ENCODE measurements at places on chromosomes 12 and 14.

- no peak for DNase-seq
Observed at GRCh38 chr12:4779749-4780148, 59.5 kb downstream of the GALNT8 start.

DNA sequence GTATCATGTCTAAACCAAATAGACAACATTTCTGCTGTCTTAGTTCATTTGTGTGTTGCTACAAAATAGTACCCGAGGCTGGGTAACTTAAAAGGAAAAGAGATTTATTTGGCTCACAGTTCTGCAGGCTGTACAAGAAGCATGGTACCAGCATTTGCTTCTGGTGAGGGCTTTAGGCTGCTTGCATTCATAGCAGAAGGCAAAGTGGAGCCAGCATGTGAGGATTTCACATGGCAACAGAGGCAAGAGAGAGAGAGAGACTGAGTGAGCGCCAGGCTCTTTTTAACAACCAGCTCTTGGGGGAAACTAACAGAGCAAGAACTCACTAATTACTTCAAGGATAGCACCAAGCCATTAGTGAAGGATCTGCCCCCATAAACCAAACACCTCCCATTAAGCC lies 271.4 kb upstream of the SRRM4 start:
- no peak for DNase-seq

GRCh38 chr12:25257590-25258324 lies 7.0 kb upstream of the KRAS start:
- DNase-seq: no peak

GRCh38 chr14:94592457-94592856 lies 11.2 kb downstream of the SERPINA5 start:
- DNase-seq: no peak

- no peak for DNase-seq
Observed at GRCh38 chr14:44897845-44898151, 63.9 kb downstream of the KLHL28 start.

- DNase-seq: no peak
Observed at GRCh38 chr14:80695869-80696268, 245.7 kb downstream of the CEP128 start.

DNA sequence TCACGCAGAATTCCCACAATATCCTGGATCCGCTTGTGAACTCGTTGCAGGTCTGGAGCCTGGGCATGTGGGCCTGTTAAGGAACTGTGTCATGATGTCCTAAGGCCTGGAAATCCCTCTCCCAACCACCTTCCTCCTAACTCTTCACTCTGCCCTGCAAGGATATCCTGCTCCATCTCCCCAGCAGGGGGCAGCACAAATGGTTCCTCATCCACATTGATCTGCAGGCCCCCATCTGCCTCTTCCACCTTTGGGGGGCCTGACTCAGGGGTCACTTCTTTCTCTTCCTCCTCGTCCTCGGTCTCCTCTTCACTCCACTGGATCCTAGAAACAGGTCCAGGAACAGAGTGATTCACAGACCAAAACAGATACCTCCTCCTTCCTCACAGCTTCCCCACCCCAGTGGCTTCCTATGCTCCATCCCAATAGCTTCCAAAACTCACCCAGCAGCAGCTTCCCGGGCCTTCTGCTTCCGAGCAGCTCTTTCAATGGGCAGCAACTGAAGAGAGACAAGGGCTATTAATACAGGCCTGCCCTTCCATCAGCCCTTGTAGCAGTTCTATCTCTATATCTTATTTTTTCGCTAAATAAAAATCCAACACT lies 4.5 kb downstream of the NOP2 start:
- DNase-seq: peak; percentile 74

DNA sequence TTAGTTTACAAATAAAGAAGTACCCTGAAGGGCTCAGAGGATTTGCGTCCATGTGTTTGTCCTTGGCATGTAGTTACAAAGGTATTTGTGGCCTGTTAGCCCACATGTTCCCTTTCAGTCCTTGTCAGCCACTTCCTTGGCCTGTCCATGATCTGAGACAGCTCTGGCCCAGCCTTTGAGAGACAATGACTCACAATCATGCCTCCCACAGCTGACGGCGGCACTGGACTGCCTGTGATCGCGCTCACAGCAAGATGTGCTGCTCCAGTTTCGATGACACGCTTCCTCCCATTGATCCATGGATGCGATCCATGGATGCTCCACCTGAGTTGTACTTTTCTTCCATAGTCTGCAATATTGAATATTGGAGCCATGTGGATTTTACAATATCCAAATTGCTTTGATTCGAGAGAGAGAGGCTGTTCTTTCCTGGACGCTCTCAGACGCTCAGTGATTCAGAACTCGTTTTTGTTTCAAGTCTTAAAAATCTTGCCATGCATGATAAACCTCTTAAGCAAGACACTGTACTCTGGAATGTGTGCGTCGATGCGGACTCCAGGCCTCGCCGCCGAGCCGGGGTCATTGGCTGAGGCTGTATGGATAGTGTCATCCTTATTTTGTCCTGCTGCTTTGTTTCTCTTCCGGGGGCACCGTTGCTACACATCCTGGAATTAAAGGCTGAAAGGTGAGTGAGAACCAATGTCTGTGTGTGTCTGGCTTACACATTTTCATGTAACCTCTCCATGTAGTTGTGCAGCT lies 220.1 kb downstream of the GLT1D1 start:
- no peak for DNase-seq

DNA sequence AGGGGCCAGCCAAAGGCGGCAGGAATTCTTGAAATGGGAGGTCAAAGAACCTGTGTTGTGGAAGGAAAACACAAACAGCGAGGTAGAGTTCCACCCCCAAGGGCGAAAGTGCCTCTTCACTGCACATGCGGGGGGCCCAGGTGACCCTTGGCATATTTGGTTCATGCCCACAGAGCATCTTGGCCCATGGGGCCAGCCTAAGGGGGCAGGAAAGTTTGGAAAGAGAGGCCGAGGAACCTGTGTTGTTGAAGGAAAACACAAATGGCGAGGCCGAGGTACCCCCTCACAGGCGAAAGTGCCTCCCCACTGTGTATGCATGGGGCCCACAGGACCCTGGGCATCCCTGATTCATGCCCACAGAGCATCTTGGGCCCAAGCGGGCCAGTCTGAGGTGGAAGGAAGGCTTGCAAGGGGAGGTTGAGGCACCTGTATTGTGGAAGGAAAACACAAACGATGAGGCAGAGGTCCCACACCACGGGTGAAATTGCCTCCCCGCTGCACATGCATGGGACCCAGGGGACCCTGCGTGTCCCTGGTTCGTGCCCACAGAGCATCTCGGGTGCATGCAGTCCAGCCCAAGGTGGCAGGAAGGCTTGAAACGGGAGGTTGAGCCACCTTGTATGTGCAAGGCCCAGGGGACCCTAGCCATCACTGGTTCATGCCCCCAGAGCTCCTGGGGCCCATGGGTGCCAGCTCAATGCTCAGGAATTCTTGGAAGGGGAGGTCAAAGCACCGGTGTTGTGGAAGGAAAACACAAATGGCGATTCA lies 384.1 kb downstream of the ALG10 start:
- no peak for DNase-seq

DNA sequence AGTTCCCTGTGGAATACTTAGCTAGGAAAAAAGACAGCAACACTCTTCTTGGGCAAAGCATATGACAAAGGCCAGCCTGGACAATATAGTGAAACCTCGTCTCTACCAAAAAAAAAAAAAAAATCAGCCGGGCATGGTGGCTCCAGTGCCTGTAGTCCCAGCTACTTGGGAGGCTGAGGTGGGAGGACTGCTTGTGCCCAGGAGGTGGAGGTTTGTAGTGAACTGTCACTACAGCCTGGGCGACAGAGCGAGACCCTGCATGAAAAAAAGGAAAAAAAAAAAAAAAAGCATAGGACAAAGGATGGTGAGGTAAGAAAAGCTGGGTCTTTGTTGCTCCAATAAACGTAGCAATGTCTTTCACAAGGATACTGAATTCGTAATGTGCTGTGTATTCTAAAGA lies 1.1 kb downstream of the TXNDC16 start:
- no peak for DNase-seq

- DNase-seq: no peak
Observed at GRCh38 chr14:103273145-103273744, 60.8 kb upstream of the EIF5 start.

- peak; percentile 86 for DNase-seq
Observed at GRCh38 chr12:77229640-77230442, 164.5 kb upstream of the E2F7 start.

DNA sequence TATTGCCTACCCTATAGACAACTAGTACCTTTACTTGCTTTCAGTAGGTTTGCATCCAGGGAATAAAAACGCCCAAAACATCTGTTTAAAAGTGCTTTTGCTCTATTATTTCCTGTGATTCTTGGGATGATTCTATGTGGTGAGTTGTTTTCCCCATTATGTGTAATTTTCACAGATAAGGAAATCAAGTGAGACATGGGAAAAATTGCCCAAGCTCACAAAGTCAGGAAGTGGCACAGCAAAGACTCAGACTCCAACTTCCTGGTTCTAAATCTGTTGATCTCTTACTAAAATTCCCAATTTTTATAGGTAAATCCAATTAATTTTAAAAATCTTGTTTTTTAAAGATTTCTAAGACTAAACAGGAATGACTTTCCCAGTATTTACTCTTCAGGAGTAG lies 39.0 kb downstream of the NID2 start:
- no peak for DNase-seq

- DNase-seq: no peak
Observed at GRCh38 chr14:96224480-96225096, 19.9 kb downstream of the BDKRB2 start.

- DNase-seq: peak; percentile 15
Observed at GRCh38 chr12:77521508-77522115, 309.1 kb upstream of the NAV3 start.

DNA sequence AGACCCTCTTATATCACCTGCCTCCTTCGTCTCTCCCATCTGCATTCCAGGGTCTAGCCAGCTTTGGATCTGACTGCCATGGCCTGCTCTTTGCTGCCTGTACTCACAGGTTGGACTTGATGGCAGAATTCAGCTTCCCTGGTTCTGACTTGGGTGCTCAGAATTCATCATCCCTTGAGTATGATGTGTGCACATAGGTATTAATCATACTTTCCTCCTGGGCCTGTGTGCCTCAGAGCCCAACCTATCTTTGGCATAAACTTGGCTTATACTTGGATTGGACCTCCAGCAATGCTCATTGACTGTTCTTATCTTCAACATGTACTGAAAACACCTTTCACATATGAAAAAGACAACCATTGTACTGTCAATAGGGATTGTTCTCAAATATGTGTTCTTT lies 70.7 kb upstream of the LMNTD1 start:
- no peak for DNase-seq

DNA sequence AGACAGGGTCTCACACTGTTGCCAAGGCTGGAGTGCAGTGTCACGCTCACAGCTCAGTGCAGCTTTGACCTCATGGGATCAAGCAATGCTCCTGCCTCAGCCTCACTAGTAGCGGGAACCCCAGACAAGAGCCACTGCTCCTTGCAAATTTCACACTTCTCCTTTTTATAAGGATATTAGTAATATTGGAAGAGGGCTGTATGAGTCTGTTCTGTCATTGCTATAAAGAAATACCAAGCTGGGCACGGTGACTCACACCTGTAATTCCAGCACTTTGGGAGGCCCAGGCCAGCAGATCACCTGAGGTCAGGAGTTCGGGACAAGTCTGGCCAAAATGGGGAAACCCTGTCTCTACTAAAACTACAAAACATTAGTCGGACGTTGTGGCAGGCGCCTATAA lies 12.9 kb upstream of the ORAI1 start:
- no peak for DNase-seq

DNA sequence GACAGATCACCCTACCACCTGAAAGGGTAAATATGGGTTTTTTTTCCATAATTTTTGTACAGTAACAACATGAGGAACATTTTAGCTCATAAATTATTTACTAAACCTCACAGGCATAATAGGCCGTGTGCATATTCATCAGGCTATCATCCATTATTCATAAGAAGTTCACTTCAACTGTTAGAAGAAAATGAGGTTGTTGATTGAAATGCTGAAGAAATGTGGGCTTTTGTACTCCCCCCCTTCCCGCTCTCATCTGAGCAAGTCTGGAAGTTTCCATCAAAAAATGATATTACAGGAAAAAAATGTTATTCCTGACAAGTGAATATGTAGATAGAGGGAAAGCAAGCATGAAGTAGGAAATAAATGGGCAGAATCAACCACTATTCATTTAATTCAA lies 7.9 kb upstream of the POU6F1 start:
- DNase-seq: no peak

DNA sequence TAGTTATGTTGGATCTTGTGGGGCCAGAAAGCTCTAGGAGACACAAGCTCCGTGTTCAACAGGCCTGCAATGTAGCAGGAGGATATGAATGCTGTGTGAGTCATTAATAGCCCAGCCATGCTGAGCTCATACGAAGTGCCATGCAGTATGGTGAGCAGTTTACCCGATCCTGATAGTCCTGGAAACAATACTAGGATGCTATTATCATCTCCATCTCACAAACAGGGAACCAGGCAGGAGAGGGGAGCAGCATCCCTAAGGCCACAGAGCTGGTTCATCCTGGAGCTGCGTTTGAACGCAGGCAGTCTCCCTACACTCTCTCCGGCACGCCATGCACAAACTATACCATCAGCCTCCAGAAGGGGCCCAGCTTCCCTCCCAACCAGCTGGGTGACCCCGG lies 20.5 kb downstream of the TTC7B start:
- peak; percentile 59 for DNase-seq

DNA sequence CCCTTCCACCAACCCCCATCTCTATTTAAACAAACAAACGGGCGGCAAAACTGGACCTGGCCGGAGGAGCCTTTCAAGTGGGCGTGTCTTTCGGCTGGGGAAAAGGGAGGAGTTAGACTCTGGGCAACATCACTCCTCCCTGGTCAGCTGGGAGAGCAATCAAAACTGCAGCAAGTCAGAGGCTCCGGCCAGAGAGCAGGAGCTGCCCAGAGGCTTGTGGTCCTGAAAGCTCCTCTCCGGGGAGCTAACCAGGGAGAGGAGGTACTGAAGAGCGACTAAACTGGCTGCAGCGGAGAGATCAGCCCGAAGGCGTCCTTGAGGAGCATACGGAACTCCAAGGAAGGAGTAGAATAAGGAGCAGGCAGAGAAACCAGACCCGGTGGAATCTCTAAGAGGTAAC lies at the start of gene NEUROD4:
Gene NEUROD4, plus strand, starts transcription at position 191 of the 400 bp plus-strand sequence. CDS start 6,466 bp downstream, outside the sequence.
- DNase-seq: peak; percentile 71

- no peak for DNase-seq
Observed at GRCh38 chr12:26966842-26967241, 28.6 kb downstream of the FGFR1OP2 start.

GRCh38 chr14:80388980-80389711 lies 177.8 kb upstream of the DIO2 start:
- peak; percentile 87 for DNase-seq

DNA sequence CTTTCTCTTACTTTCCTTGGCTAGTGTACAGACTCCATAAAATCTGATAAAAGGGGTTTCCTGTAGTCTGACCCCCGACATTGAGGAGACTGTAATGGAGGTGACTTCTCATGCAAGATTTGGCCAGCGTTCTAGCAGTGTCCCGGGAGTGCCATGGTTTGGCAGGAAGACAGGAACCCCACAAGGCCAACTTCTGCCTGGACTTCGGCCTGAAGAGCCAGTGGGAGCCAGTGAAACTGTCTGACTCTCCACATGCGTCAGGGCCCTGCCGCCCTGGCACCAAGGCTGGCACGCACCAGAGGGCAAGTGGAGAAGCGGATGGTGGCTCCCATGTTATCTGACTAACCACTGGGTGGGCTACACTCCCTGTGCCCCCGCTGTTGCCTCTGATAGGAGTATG lies 70.5 kb downstream of the TMEM260 start:
- DNase-seq: no peak
